ENCODE measurements at places on chromosomes 16 and 17.
A peak's percentile ranks its signal among the peaks of the same experiment; 100 is the strongest.

DNA sequence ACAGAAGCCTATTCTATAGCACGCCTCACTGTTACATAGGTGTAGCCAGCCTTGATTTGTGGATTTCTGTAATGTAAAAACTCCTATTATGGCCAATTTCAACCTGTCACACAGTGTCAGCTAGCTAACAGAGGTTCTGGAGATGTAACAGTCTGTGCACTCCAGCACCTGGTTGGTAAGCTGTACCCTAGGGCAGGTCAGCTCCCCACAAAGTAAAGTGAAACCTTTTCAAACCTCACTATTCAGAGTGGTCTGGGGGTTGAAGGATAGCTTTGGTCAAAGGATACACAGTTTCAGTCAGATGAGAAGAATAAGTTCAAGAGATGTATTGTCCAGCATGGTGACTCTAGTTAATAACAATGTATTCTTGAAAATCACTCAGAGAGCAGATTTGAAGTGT, 28.5 kb upstream of the TBX2 start:
- no peak for DNase-seq

GRCh38 chr16:610513-611381, 20.0 kb upstream of the WFIKKN1 start:
- peak; percentile 71 for DNase-seq

GRCh38 chr16:49621241-49622083, 234.4 kb downstream of the ZNF423 start:
- no peak for DNase-seq

DNA sequence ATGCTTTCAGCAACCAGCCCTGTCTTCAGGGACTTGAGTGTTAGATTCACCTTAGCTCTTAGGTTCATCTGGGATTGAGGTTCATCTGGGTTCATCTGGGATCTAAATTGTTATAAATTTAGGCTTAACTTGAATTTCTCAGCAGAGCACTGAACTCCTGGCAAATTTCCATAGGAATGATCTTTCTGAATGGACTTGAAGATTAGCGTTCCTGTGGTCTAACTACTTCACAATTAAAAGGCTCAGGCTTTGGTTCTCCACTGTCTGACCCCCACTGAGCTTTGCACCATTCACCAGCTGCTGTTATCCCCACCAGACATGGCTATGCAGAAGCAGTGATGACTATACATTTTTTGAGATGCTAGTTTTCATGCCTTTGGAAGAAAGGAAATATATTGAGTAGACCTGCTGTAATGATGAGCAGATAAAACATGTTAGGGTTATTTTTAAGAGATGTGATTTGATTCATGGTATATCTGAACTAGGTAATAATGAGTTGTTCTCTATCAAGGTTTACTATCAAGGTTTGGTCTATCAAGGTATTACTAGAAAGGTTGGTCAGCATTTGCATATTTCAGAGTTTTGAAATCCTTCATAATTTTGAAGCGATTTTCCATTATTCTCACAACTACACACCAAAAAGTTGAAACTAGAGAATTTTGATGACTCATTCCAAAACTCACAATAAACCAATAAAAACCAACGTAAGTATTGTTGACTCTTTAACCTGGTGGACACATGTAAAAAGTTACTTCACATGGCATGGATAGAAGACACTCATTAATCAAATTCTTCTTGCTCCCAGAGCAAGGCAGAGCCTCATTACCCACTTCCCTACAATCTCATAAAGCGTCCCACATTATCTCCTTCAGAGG, 71.7 kb downstream of the SNX11 start:
- no peak for DNase-seq

DNA sequence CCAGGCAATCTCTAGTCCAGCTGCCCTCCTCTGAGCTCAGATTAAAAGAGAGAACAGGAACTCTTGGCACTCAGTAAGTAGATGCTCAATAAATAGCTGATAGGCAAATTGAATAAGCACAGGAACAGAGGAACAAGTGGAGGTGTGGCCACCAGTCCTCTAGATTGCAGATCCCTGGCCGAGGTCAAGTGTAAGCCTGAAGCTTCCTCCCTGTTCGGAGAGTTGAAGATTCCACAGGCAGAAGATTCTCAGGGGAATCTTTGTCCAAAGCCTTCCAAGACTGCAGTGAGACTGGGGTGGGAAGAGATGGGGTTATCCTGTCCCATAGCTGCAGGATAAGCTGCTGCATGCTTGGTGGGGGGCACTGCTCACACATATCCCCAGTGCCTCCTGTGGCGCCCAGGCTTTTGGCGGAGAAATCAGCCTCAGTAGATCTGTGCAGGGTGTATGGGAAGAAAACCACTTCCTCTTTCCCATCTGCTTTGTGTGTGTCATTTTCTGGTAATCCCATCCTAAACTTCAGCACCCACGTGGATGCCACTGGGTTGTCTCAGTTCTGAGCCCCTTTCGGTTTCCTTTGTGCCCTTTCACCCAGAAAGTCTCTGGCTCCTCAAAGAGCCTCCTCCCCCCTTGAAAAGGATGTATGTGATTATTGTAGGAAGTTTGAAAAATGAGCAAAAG, 12.1 kb downstream of the CD300A start:
- DNase-seq, result no peak

DNA sequence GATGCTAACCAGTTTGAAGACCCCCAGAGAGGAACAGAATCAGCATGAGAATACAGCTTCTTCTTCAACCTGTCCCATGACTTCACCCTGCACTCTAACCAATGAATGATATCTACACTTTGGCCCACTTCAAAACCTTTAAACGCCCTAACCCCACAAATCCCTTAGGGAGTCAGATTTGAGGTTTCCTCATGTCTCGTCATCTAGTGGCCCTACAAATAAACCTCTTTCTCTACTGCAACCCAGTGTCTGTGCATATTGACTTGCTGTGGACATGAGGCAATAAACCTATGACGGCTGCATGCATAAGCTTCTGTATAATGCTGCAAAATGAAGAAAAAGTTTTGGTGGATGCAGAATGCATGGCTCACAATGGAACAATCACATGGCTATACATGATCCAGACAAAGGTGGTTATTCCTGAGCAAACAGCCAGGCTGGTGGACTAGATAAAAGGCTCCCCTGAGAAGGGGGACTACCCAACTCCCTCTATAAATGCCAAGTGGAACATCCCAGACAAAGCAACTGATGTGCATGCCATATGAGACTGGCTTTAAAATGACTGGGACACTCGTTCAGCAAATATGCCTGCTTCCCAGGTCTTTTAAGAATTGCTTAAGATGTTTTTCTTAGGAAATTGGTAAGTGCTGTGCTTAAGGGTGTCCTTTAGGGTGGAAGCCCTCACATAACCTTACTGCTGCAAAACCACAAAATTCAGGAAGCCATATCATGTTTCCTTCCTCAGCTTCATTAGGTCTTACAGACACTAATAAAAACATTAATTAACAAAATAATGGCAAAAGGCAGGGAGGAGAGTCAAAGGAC, 12.2 kb downstream of the N4BP1 start:
- DNase-seq, result no peak

DNA sequence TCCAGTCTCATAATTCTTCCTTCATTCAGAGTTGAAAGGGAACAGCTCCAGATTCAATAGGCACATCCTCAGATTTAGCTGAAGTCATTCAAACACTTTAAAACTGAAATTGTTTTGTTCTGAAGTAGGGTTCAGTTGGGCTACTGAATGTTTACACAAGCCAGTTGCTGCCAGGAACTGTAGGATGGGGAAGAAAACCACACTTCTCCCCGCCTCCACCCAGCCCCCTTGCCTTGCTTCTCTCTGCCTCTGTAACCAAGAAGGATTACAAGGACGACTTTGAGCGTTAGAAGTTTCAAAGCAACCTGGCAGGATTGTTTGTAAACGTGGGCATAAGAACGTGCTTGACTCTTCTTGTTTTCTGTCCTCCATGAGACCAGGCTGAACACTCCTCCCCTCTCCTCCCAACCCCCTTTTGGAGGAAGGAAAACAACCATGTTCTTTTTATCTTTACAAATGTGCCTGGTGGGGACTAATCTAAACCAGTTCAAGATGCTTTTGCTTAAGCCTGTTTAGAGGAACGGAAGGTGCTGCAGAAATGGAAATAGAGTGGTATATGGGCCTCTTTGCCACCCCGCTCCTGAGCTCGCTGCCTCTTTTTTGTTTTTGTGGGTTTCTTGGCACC, 287.9 kb downstream of the FTO start:
- no peak for DNase-seq

GRCh38 chr16:79707876-79708275, 107.3 kb upstream of the MAF start:
- DNase-seq, result no peak

DNA sequence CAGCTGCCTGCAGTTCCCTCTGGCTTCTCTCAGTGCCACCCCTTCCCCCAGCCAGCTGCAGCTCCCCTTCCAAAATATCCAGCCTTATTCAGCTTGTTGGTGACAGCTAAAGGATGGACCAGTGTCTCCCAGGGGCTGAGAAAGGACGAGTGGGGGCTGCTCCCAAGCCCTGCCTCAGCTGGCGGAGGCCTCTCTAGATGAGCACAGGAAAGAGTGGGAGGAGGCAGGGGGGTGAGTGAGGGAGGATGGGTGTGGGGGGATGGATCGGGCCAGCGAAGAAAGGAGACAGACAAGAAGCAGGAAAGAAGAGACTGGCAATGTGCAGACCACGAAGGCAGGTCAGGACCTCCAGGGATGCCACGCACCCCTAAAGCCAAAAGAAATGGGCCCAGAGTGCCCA, 17.5 kb downstream of the PIPOX start:
- DNase-seq, result no peak

DNA sequence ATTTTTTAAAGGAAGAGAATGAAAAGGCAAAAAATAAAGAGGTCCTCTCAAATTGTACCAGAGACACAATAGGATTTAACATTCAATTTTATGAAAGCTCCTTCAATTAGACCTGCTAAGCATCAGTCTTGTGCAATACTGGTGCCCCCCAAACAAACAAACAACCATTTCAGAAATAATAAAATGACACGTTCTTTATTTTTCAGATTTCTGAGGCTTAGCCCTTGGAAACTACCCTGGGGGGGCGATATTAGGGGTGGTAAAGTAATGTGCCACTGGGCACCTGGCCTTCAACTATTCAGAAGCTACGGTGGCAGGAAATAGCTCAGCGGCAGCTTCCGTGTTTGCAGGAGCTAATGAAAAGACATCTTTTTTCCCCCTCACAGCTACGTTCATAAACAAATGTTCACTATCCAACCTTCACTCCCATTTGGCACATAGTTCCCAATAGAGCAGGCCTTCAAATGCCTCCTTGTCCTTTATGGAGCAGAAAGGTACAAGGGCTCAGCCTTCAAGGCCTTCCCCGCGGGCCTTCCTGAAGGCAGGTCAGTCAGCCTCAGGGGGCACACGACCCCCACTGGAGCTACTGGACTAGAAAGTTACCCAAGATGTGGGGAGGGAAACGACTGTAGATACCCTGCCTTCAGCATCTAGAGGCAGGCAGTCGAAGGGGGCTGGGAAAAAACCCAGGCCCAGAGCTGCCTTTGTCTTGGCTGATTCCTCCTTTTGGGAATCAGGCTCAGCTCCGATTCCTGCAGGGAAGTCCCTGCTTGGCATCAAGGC, 44.1 kb downstream of the TBX4 start:
- DNase-seq, result no peak

DNA sequence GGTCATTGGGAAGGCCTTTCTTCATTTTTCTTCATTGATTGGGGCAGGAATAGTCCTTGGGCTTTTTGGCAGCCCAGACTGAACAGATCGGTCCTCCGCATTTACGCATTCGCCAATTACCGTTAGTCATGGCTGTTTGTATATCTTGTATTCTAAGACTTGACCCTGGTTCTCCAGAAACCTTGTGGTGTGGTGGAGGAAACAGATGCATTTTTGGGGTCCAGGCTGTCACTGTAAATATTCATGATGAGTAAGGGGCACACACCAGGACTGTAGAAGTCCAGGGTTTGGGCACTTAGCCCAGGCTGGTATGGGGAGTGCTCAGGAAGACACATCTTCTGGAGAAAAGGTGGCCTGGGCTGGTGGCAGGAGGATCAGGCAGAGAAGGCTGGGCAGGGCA, 371.6 kb downstream of the CPPED1 start:
- DNase-seq, result no peak

DNA sequence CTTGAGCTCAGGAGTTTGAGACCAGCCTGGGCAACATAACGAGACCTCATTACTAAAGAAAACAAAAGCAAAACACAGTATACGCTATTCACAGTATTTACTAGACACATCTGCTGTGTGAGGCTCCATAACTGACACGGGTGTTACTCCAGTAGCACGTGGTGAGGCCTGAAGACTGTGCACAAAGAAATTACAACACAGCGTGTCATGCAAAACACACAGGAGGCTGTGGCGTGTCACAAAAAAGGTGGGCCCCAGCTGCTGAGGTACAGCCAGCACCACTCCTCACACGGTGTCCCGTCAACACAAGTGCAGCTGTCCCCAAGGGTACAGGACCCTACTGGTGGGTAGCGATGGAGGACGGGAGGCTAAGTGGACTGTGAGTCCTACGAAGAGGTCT, 2.7 kb downstream of the CYBC1 start:
- DNase-seq, result no peak

DNA sequence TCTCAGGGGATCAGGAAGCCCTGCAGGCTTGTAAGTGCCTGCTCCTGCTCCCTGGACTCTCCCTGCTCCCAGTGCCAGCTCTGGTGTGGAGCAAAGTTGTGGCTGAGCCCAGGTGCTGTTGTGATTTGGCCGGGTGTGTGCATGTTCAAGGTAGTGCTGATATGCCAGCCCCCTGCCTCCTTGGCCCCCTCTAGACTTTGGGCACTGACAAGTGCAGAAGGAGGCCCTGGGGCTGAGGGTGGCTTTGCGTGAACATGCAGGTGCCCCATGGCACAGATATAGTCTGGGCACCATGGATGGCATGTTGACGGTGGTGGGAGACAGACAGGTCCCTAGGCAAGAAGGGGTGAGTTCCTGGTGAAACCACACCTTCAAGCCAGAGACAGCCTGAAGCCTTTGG, 441.6 kb upstream of the CDH8 start:
- DNase-seq, result no peak

DNA sequence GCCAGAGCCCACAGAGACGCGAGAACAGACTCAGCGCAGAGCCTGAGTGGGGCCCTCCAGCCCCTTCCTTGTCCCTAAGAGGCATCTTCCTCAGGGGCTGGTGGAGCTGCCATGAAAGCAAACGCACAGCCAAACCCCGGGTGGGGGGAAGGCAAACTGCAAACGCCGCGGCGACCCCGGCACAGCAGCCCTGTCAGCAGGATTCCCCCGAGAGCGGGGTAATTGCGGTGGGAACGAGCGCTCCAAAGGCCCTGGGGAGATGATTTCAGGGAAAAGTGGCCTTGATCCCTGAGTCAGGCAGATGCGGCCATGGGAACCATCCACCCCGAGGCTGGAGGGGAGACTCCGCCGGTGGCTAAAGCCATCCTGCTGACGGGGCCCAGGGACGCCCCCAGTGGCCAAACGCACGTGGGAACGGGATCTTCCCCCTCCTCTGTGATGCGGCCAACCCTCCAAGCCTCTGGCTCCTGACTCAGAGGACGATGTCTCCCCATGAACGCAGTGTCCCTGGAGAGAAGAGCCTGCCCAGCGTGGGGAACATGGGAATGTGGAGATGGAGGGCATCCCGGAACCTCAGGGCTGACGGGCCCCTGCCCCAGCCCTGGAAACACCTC, 25.1 kb downstream of the SLC7A5 start:
- DNase-seq, result no peak

DNA sequence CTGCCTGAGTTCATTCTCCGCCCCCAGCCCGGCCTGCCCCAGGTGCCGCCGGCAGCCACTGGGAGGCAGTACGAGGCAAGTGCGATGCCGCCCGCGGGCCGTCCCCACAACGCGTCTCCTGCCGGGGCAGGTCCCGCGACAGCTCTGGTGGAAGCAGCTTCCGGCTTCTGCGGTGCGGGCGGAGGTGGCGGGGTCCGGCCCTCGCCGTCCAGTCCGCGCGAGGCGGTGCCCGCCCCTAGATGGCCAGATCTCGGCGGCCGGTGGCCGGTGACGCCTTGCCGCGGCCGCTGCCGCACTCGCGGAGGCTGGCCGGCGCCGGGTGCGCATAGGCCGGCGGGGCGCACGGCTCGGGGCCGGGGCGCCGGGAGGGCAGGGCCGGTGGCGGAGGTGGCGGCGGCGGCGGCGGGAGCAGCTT, 1.8 kb downstream of the GJD3 start:
- DNase-seq, result peak; percentile 91
